ENCODE measurements at places on chromosomes 16 and 17. TPM values are rescaled to one million over a fixed set of nuclear protein-coding genes. Genes with fewer than 3 reads are reported as not detected.

The SDK2 gene
- total RNA-seq: 0.54 TPM

The FOXN1 gene
- 0.06 TPM for total RNA-seq

The RSPRY1 gene
- total RNA-seq: 25.2 TPM

The CDH5 gene
- 0.09 TPM for total RNA-seq

Measured in A549 treated with CORT108297 at 1 μM for 4 hours (cell line).